ENCODE measurements at places on chromosomes 2 and 18. TPM values are rescaled to one million over a fixed set of nuclear protein-coding genes. Genes with fewer than 3 reads are reported as not detected.

DNA sequence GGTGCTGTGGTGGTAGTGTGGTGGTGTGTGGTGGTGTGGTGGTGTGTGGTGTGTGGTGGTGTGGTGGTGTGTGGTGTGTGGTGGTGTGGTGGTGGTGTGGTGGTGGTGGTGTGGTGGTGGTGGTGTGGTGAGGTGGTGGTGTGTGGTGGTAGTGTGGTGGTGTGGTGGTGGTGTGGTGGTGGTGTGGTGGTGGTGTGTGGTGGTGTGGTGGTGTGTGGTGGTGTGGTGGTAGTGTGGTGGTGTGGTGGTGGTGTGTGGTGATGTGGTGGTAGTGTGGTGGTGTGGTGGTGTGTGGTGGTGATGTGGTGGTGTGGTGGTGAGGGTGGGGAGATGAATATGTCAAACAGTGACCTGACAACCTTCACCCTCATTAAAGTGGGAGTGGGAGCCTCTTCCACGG, 55.6 kb upstream of the DLGAP1 start:
- DNase-seq, result no peak

- DNase-seq, result no peak
Observed at GRCh38 chr2:78999406-78999805, 26.1 kb upstream of the REG3G start.

Gene DTYMK
- total RNA-seq, result 20.6 TPM

Gene YWHAQ
- 166 TPM for total RNA-seq

Gene PJVK
- 6.1 TPM for total RNA-seq

DNA sequence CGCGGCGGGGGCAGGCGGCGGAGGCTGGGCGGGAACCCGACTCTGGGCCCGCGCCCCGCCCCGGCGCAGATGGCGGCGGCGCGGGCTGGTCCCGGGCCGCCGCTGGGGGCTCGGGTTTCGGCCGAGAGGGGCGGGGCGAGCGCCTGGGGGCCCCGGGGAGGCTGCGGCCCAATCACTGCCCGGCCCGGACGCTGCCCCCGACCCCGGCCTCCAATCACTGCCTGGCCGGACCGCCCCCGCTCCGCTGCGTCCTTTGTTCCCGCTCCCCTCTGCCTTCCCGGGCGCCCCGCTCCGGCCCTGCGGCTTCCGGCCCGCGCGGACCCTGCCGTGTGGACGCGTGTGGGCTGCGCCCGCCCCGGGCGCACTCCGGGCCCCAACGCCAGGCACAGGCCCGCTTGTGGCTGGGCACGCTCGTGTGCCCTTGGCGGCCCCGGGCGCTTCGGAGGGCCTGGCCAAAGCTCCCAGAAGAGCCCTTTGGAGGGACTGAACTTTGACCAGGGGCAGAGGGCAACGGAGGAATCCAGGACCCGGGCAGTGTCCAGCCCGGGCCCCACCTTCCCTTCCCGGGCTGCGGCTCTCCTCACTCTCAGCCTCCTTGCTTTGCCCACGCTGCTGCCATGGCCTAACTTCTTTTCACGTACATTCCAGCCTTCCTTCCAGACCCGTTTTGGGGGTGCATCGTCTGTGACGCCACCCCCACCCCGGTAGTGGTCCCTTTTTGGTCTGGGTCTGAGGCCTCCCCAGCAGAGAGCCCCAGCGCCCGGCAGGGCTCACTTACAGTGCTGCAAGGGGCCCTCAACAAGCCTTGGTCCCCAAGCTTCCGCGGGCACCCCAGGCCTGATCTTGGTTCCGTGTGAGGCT, 27.1 kb upstream of the PTMA start:
- peak; percentile 70 for DNase-seq

Gene RRM2
- total RNA-seq, result not detected

Gene NEDD4L
- total RNA-seq, result 15.3 TPM

GRCh38 chr2:60629305-60629662, 75.8 kb upstream of the BCL11A start:
- no peak for DNase-seq

DNA sequence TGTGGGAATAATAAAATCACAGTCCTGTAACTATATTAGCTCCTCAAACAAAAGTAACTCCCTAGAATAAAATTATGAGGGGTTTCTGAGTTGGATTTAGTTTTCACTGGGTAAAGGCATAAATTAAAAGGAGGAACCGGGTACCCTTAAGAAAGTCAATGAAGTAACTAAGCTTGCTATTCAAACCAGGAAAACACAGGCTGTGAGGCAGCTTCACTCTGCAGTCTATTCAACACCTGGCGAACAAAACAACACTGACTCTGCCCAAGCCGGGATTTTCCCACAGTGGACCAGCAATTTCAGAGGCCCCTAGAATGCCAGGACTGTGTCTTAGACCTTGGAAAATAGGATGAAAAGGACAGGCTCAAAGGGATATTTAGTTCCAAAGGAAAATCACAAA, 24.6 kb upstream of the CREB1 start:
- no peak for DNase-seq

Gene HPCAL1
- 32.3 TPM for total RNA-seq

DNA sequence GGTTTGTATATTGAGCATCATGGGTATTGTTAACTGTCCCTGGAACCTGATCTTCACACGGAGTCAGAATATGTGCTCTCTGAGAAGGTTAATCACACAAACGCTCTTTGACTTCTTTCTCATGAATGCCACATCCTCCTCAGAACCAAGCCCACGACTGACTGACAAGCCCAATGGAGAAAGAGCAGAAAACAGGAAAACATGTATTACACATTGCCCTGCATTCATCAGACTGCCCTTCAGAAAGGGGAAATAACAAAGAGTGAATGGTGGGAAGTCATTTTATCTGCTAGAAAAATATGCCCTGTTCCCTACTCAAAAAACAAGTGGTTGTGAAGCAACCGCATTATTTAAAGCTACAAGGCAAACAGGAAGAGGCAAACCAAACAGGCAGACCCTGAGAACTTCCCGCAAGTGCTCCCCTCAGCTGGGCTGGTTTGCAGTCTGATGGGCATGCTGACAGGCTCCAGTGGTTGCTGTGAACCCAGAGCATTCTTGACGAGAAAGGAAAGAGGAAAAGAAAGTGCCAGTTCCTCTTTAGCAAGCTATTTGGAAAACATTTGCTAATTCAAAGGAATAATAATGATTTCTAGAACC, 172.9 kb upstream of the SETBP1 start:
- peak; percentile 21 for DNase-seq

- DNase-seq, result no peak
Observed at GRCh38 chr2:201432038-201432620, 19.1 kb downstream of the TRAK2 start.

GRCh38 chr2:3042601-3043585, 334.7 kb downstream of the EIPR1 start:
- no peak for DNase-seq

Gene GPR35
- total RNA-seq, result 1.5 TPM

- DNase-seq, result no peak
Observed at GRCh38 chr2:151053661-151053990, 208.0 kb downstream of the RBM43 start.

Gene CKAP2L
- not detected for total RNA-seq

DNA sequence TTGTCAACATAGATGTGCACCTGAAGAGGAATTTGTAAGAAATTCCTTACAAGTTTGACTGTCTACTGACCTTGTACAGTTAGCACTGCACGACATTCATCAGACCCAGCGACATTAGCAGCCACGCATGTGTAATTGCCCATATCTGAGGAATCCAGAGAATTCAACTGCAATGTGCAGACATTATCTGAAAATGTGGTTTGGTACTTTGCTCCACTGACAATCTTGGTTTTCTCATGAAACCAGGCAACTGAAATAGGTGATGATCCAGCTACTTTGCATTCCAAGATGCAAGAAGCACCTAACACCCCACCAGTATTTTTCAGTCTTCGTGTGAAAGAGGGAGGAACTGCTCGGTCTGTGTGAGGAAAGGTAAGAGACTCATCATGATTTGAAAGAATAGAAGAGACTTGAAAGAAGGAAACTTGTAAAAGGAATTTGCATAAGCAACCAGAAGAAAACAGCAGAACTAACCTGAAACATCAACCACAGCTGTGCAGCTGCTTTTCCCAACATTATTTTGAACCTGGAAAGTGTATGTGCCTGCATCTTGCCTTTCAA, 83.4 kb downstream of the TTN start:
- no peak for DNase-seq

- no peak for DNase-seq
Observed at GRCh38 chr18:44733754-44734465, 53.2 kb downstream of the SETBP1 start.

GRCh38 chr2:88022669-88022921, 6.2 kb upstream of the RNU2-63P start:
- DNase-seq, result no peak

- DNase-seq, result no peak
Observed at GRCh38 chr2:84959095-84959565, 11.8 kb upstream of the KCMF1 start.

GRCh38 chr18:76619621-76620315, 124.7 kb upstream of the ZNF516 start:
- peak; percentile 59 for DNase-seq

Gene VIT
- total RNA-seq, result 55.2 TPM

- no peak for DNase-seq
Observed at GRCh38 chr2:107589079-107589491, 237.6 kb upstream of the RGPD4 start.

DNA sequence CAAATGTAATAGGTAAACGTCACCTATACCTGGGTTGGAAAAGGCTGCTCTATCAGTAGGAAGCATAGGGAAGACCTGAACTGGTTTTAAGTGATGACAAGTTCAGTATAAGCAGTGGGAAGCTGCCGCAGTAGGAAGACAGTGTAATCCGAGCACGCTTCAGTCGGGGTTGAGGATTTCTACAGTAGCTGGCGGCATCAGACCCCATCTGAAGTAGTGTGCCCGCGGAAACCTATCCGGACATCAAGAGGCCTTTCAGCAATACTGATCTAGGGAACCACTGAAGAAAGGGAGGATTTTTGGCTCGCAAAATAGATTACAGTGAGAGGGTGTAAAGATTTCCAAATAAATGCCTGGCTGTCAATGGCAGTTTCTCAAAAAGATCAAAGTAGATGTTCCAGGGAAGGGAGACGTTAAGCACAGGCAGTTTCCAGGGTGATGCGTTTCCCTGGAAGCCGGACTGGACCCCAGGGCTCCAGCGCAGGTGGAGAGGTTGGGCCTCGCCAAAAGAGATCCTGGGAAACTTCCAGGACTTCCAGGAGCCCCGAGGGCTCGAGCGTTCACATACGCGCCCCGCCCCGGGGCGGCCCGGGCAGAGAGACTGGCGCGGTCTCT, 5.3 kb downstream of the LOXL3 start:
- DNase-seq, result no peak

- DNase-seq, result no peak
Observed at GRCh38 chr2:85017411-85018048, 46.6 kb downstream of the KCMF1 start.

Gene NEU2
- total RNA-seq, result not detected

- no peak for DNase-seq
Observed at GRCh38 chr2:85166021-85166420, 32.8 kb downstream of the TCF7L1 start.

- no peak for DNase-seq
Observed at GRCh38 chr2:153939124-153939796, 67.5 kb downstream of the GALNT13 start.

DNA sequence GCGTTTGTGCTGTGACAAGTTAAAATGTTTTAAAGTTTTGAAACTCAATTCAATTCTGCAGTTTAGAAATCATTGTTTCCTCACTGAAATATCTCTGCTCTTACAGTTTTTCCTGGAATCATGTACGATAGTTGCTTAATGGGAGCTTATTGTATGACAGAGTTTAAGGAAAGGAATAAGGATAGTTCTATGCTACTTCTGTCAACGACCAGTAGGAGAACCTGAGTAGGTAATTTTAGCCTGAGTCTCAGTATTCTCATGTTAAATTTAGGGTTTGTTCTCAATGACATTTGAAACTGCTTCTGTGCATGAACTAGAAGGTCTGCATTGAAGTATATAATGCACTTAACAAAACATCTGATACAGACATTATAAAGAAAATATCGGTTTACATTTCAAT, 361.1 kb downstream of the CPS1 start:
- DNase-seq, result no peak

- DNase-seq, result no peak
Observed at GRCh38 chr2:70094978-70095719, 7.9 kb downstream of the PCBP1 start.

GRCh38 chr2:136286423-136286822, 168.5 kb upstream of the CXCR4 start:
- DNase-seq, result no peak

DNA sequence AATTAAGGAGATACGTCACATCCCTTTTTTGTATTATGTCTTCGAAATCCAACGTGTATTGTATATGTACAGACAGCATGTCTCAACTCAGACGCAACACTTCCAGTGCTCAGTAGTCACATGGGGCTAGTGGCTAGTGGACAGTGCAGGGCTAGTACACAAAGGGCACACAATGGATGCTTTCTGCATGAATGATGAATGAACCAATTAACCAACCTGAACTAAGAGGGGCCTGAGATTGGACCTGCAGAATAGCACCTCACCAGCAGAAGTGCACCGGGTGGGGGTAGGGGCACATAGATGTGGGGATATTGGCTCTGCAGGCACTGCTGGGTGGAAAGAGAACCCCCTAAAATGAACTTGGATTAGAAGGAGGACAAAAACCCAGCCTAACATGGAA, 20.7 kb downstream of the ST8SIA5 start:
- DNase-seq, result no peak

DNA sequence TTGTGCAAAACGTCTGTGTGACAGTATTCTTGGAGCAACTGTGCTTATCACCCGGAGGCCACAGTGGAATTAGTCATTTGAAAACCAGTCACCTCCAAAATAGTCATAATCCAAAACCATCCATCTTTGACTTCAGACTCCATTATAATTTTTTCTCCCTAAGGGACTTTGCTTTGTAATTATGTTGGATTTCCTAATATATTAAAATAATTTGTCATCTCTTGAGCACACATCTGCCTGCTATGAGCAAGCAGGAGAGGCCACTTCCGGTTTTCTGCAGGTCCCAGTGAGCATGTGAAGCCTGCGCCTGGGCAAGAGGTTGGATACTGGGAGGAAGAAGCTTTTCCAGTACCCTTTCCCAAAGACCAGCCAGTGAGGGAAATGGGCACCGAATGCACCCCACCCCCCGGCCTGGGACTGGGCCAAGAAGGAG, 57.7 kb downstream of the ODC1 start:
- no peak for DNase-seq

GRCh38 chr2:102185347-102185746, 1.5 kb upstream of the IL1RL2 start:
- DNase-seq, result no peak

DNA sequence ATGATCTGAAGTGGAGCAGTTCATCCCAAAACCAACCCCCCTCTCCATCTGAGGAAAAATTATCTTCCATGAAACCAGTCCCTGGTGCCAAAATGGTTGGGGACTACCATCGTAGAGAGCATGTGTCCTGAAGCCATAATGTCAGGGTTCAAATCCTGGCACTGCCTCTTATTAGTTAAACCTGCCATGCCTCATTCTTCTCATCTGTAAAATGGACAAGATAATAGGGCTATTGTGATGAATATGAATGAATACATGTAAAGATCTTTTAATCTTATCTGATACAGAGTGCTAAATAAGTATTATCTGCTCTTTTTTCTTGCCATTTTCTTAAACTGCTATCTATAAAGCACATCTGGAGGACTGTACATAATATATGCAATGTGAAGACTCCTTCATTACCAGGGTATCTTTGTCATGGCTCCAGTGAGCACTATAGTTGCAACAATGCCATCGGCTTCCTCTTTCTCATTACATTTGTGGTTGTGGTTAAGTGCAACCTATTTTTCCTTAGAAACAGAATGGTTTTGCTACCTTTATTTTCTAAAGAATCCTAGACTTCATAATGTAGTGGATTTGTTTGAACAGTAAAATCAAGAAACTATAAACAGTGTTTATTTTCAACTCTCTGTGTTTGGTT, 27.0 kb downstream of the MFSD6 start:
- no peak for DNase-seq

Gene TUBB8B
- total RNA-seq, result not detected

Gene CCDC102B
- 5.7 TPM for total RNA-seq
